ENCODE measurements at places on chromosomes 16 and 17.

- no peaks in the 10 kb centered on the region for H3K27me3 ChIP-seq
- H3K4me3 ChIP-seq = no peak overlapping the region
- no peak for DNase-seq
These were observed 73.5 kb downstream of the ZNF423 start for GRCh38 chr16:49782405-49782804.

DNA sequence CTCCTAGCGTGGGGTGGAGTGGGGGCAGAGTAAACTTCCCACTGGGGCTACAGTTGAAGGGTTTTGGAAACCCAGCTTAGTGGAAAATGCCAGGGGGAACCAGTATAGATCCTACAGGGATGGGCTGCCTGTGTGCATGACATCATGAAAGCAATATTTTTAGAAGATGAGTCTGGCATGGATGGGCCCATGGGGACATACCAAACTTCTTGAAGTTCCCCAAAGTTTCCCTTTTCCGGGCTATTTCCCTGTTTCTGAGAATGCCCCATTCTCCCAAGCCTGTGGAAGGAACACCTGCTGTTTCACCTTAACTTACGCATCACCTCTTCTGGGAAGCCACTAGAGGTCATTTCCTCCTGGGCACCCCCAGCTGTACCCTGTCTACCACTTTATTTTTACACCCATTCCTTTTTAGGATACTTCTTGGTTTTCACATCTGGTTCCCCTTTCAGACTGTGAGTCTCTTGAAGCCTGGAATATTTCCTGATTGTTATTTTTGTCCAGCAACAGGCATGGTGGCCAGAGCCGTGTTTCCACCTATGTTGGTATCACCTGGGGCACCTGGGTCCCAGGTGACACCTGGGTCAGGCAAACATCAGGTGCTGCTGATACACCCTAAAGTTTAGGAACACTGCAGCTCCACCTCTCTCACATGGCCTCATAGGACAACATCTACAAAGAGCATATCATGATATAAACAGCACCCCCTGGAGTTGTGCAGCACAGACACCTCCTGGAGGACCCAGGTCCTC is 9.8 kb downstream of the SOCS3 start:
- H3K36me3 ChIP-seq = no peaks in the 10 kb centered on the region
- DNase-seq = no peak
- no peaks in the 10 kb centered on the region for H3K4me1 ChIP-seq
- no peak overlapping the region for H3K27ac ChIP-seq

DNA sequence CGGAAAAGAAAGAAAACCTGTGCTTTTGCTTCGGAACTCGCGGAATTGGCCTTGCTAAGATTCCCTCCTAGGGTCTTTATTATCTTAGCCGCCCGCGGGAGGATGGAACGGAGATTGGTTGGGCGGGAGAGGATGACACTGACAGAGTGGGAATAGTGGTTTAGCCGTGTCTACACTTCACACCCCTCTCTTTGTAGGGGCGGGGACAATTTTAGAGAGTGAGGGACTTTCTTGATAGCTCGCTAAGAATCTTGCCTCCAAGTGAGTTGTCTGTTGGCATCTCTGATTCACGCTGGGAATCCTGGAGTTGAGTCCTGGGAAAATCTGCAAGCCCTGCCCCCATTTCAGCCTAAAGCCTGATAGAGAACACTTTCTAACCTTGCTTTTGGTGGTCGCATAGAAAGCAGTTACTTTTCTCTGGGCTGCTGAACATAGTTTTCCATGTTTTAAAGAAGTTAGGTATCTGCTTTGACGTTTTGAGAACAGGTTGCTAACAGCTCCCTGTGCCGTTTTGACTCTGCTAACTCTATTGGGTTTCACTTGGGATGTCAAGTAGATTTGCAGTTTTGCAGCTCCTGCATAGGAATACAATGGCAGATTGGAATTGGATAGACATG is 697 bp downstream of the NOL11 start:
- peak overlapping the region; percentile 58 for H3K27ac ChIP-seq
- H3K27me3 ChIP-seq = no peaks in the 10 kb centered on the region
- H3K36me3 ChIP-seq = peaks cover 9% of the 10 kb centered on the region
- peak overlapping the region; percentile 67 for H3K4me3 ChIP-seq

DNA sequence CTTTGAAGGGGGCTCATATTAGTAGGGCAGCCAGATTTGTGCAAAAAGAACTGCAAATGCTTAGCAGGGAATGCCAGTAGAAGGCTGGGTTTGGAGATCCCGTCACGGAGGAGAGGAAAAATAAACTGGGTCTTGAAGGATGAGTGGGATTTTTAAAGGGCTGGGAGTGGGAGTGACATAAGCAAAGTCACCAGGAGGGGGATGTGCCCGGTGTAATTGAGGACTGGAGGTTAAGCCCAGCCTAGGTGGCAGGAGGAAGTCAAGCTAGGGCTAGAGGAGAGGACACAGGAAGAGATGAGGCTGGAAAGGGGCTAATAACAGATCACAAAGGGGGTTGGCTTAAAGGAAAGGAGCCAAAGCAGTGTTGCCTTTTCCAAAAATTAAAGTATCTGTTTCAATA is 23.2 kb upstream of the LONP2 start:
- H3K36me3 ChIP-seq = no peaks in the 10 kb centered on the region
- no peaks in the 10 kb centered on the region for H3K27me3 ChIP-seq
- no peaks in the 10 kb centered on the region for H3K4me1 ChIP-seq
- no peak overlapping the region for H3K27ac ChIP-seq

GRCh38 chr17:3602499-3602898 is 6.7 kb downstream of the TRPV1 start:
- no peaks in the 10 kb centered on the region for H3K36me3 ChIP-seq
- no peak overlapping the region for H3K4me3 ChIP-seq
- H3K27me3 ChIP-seq = no peaks in the 10 kb centered on the region
- no peak overlapping the region for H3K27ac ChIP-seq

GRCh38 chr17:19791918-19792550 is 43.9 kb upstream of the ALDH3A1 start:
- H3K36me3 ChIP-seq = peaks cover 2% of the 10 kb centered on the region
- H3K27me3 ChIP-seq = no peaks in the 10 kb centered on the region
- no peak for DNase-seq
- no peaks in the 10 kb centered on the region for H3K4me1 ChIP-seq
- H3K27ac ChIP-seq = no peak overlapping the region
- H3K4me3 ChIP-seq = no peak overlapping the region

DNA sequence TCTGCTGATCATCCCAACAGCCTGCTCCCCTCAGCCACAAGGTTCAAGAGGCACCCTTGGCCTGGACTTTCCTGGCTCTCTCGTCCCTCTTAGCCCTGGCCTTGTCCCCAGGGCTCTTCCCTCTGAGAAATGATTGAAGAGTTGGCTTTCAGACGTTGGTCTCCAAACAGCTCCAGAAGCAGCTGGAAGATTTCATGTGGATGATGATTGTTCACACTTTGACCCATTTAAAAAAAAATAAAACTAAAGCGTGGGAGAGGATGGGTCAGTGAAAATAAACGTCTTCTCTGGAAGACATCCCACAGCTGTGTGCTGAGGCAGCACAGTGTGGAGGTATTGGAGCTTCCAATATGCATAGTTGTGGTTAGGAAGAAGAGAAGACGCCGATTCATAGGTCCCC is 54.7 kb upstream of the CDH11 start:
- no peaks in the 10 kb centered on the region for H3K36me3 ChIP-seq
- no peak overlapping the region for H3K4me3 ChIP-seq
- no peak overlapping the region for H3K27ac ChIP-seq

DNA sequence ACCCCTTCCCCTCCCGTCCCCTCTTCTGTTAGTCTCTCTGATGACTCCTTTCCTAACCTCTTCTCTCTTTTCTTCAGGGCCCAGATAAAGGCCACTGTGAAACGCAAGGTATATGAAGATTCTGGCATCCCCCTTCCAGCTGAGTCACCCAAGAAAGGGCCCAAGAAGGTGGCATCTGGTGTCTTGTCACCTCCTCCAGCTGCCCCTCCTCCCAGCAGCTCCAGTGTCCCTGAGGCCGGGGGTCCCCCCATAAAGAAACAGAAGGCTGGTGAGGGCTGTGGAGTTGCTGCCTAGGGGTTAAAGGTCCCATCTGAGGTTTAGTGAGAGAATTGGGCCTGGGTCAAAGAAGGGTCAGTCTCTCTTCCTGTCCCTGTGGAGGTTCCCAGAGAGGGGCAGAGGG is 4.0 kb downstream of the RNASEK start:
- H3K27ac ChIP-seq = no peak overlapping the region
- H3K4me3 ChIP-seq = no peak overlapping the region
- H3K27me3 ChIP-seq = no peaks in the 10 kb centered on the region

DNA sequence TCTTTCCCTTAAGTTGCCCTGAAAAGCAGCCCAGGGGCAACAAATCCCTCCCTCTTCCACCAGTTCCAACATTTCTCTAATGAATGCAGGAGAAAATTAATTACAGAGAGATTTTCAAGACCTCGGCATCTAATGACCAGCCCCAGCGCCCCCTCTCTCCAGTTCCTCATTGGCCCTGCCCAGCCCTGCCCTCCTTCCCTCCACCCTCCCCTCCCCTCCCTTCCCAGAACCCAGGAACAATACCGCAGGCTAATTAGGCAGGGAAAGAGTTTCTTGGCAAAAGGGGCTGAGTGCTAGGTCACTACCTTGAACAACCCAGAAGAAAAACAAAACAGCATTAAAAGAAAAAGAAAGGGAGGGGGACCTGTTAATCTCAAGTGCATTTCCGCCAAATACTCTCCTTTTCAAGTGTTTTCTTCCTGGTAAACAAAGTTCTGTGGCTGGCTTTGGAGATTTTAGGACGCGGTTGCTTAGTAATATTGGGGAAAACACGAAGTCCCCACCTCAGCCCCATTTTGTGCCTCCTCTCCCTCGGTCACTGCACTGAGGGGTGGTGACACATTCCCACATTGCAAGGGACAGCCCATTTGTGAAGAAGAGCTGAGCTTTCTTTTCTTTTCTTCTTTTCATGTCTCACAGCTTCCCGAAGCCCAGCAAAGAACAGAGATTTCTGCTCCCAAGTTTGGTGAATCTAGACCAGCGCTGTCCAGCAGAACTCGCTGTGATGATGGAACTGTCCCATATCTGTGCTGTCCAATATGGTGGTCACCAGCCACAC is 215.4 kb downstream of the SOX9 start:
- H3K4me1 ChIP-seq = peaks cover 5% of the 10 kb centered on the region
- DNase-seq = no peak
- H3K4me3 ChIP-seq = no peak overlapping the region
- H3K36me3 ChIP-seq = no peaks in the 10 kb centered on the region
- no peak overlapping the region for H3K27ac ChIP-seq

DNA sequence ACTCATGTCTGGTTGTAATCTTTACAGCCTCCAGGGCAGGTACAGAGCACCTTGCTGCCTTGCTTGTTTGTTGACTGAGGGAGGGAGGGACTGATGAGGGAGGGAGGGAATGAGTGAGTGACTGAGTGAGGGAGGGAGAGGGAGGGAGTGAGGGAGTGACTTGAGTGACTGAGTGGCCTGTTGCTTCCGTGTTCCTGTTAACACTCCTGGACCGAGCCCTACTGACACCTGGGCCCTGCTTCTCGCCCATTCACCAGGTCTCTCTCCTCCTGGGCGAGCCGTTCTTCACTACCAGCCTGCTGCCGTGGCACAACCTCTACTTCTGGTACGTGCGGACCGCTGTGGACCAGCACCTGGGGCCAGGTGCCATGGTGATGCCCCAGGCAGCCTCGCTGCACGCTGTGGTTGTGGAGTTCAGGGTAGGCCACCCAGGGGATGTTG is 41.2 kb downstream of the PRMT7 start:
- peaks cover 9% of the 10 kb centered on the region for H3K36me3 ChIP-seq
- no peak overlapping the region for H3K27ac ChIP-seq
- no peaks in the 10 kb centered on the region for H3K4me1 ChIP-seq
- DNase-seq = peak; percentile 32
- no peaks in the 10 kb centered on the region for H3K27me3 ChIP-seq

DNA sequence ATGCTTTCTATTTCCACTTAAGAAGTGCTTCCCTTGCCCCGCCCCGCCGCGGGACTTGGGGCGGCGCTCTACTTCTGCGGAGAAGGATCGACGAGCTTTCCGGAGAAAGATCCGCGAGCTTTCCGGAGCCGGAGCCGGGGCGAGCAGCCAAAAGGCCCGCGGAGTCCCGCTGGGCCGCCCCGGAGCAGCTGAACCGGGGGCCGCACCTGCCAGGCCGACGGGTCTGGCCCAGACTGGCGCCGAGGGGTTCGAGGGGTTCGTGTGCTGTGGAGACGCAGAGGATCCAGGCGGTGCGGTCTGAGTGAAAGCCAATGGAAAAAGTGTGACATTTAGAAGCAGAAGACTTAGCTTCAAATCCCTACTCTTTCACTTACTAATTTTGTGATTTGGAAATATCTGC is 50.8 kb downstream of the TBC1D26 start:
- H3K4me3 ChIP-seq = peak overlapping the region; percentile 66
- H3K4me1 ChIP-seq = no peaks in the 10 kb centered on the region
- DNase-seq = peak; percentile 78
- H3K27ac ChIP-seq = no peak overlapping the region

GRCh38 chr17:32827227-32827626 is 49.7 kb downstream of the MYO1D start:
- peaks cover 8% of the 10 kb centered on the region for H3K4me1 ChIP-seq
- no peak overlapping the region for H3K4me3 ChIP-seq
- H3K27me3 ChIP-seq = no peaks in the 10 kb centered on the region
- DNase-seq = no peak
- no peaks in the 10 kb centered on the region for H3K36me3 ChIP-seq
- no peak overlapping the region for H3K27ac ChIP-seq

- no peaks in the 10 kb centered on the region for H3K4me1 ChIP-seq
- no peak for DNase-seq
- no peak within 1 kb of the TSS for H3K4me3 ChIP-seq
- no peaks in the 10 kb centered on the region for H3K27me3 ChIP-seq
- H3K36me3 ChIP-seq = no peaks in the 10 kb centered on the region
These were observed at the start of gene UNC13D for GRCh38 chr17:75843577-75844529. TSS of gene UNC13D (minus strand) at chr17:75844404. CDS start at chr17:75844337, 67 bp downstream.

DNA sequence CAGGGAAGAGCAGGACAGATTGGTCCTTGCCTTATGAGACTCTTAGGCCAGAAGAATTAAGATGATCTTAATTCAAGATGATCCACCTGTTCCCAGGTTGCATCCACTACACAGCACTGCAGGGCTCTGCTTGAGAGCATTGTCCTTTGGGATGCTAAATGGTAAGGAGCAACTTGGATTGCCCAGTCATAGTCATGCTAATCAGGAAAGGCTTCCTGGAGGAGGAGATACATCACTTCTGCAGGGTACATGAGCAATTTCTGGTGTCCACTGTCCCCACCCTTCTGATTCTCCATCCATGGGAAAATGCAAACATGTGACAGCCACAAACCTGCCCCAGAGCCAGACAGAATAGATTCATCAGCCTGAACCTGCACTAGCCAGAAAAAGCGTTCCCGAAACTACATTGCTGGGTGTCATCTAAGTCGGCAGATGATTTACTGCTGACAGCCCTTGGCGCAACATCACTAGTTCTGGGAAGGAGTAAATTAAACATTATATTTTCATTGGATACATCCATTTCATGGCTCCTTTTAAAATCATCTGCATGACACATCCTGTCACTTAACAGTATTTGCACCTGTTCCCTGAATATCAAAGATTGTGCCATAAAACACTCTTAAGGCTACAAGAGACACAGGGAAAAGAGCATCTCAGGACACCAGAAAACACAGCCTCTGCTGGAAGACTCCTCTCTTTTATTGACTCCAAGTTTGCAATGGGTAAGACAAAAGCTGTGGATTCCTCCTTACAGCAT is 282.2 kb downstream of the MAF start:
- H3K4me3 ChIP-seq = no peak overlapping the region
- no peak overlapping the region for H3K27ac ChIP-seq
- no peak for DNase-seq
- H3K36me3 ChIP-seq = no peaks in the 10 kb centered on the region
